CD8-positive, alpha-beta memory T cell (primary cell): ENCODE measurements at places on chromosomes 1 and 21. TPM values are rescaled to one million over a fixed set of nuclear protein-coding genes. Genes with fewer than 3 reads are reported as not detected.
A peak's percentile ranks its signal among the peaks of the same experiment; 100 is the strongest.

The PFKFB2 gene
- 3.0 TPM for total RNA-seq

DNA sequence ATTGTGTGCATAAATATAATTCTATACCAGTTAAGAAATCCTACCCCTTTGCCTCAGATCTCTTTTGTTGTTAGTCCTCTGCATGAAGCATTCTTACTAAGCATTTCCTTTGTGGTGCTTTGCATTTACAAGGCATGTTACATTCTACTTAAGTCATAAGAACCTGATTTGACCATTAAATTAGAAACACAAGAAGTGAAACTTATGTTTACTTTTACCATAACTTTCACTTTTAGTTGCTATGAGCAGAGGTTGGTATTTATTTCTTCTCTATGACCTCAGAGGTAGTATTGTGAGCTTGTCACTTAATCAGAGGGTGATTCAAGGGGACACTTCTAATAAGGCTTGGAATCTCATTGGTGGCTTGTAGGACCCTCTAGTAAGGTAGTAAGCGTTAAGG is 9.0 kb downstream of the FAM20B start:
- H3K36me3 ChIP-seq, result no peaks in the 10 kb centered on the region
- no peaks in the 10 kb centered on the region for H3K27me3 ChIP-seq
- H3K4me3 ChIP-seq, result no peak overlapping the region
- no peak overlapping the region for H3K27ac ChIP-seq
- DNase-seq, result no peak

The SHISAL2A gene
- 15.7 TPM for total RNA-seq

The LCE6A gene
- total RNA-seq, result not detected

- H3K4me3 ChIP-seq, result peak overlapping the region; percentile 78
- H3K27ac ChIP-seq, result peak overlapping the region; percentile 87
- peak; percentile 45 for DNase-seq
- peaks cover 75% of the 10 kb centered on the region for H3K4me1 ChIP-seq
Measured at GRCh38 chr1:36160949-36161485, 5.1 kb downstream of the MAP7D1 start.

- H3K27ac ChIP-seq, result no peak overlapping the region
- no peaks in the 10 kb centered on the region for H3K36me3 ChIP-seq
- no peak overlapping the region for H3K4me3 ChIP-seq
- H3K27me3 ChIP-seq, result no peaks in the 10 kb centered on the region
Measured at GRCh38 chr1:70112838-70113237, 92.5 kb downstream of the LRRC40 start.

DNA sequence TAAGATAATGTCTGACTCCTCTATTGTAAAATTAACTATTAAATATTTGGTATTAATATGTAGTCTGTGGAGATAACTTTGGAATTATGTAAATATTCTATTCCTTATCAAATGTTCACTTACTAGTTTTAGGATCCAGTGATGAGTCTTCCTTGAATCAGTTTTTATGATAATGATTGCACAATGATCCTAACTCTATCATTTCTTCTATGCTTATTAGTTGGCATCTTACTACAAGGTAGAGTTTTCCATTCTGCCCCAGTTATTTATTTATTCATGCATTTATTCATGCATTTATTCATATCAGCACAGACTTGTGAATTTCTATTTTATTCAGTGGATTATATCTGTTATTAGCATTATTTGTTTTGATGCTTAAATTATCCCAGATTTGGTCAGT is 7.4 kb upstream of the MGST3 start:
- no peaks in the 10 kb centered on the region for H3K4me1 ChIP-seq
- H3K27me3 ChIP-seq, result no peaks in the 10 kb centered on the region
- H3K36me3 ChIP-seq, result no peaks in the 10 kb centered on the region
- no peak for DNase-seq
- no peak overlapping the region for H3K27ac ChIP-seq

GRCh38 chr1:207064561-207064960 is 11.5 kb downstream of the PFKFB2 start:
- no peak for DNase-seq
- H3K27me3 ChIP-seq, result no peaks in the 10 kb centered on the region
- H3K27ac ChIP-seq, result no peak overlapping the region
- no peak overlapping the region for H3K4me3 ChIP-seq

DNA sequence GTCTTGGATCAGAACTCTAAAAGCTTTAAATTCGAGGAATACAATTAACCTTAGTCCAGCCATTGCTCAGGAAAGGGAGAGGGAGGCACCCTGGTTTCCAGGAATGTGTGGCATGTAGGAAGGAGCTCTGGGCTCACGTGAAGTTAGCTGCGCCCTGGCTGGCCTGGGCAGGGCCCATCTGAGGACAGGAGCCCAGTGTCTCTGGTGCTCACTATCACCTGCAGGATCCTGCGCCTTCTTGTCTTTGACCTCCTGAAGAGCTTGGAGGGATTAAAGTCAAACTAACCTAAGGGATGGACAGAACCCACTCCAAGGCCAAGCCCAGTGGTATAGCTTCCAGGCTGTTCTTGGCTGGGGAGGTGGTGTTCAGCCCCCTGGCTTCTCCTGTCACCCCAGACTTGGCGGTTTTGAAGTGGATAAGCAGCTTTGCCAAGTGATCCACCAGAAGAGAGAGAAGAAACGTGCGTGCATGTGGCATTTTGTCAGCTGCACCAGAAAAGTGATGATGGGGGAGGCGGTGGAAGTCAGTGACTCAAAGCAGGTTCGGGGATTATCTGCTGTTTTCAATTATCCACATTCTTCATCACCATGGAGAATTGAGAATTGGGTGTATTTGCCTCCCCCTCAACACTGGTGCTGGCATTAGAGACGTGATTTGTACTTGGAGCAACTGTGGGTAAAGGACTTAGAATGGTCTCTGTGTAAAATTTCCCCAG is 11.9 kb upstream of the KCNN3 start:
- no peaks in the 10 kb centered on the region for H3K4me1 ChIP-seq
- no peak for DNase-seq
- H3K4me3 ChIP-seq, result no peak overlapping the region
- no peaks in the 10 kb centered on the region for H3K27me3 ChIP-seq
- H3K27ac ChIP-seq, result no peak overlapping the region

The DNASE2B gene
- total RNA-seq, result not detected

GRCh38 chr21:29187944-29188343 is 57.5 kb downstream of the MAP3K7CL start:
- no peak overlapping the region for H3K4me3 ChIP-seq
- no peak for DNase-seq
- no peaks in the 10 kb centered on the region for H3K36me3 ChIP-seq

- H3K4me1 ChIP-seq, result no peaks in the 10 kb centered on the region
- no peaks in the 10 kb centered on the region for H3K27me3 ChIP-seq
- DNase-seq, result no peak
- H3K27ac ChIP-seq, result no peak overlapping the region
- no peaks in the 10 kb centered on the region for H3K36me3 ChIP-seq
- no peak overlapping the region for H3K4me3 ChIP-seq
Measured at GRCh38 chr1:76951153-76951552, 83.9 kb downstream of the ST6GALNAC5 start.

The IL19 gene
- total RNA-seq, result not detected

- no peaks in the 10 kb centered on the region for H3K27me3 ChIP-seq
- H3K4me1 ChIP-seq, result no peaks in the 10 kb centered on the region
Measured at GRCh38 chr21:27505516-27505915, 538.6 kb upstream of the ADAMTS5 start.

DNA sequence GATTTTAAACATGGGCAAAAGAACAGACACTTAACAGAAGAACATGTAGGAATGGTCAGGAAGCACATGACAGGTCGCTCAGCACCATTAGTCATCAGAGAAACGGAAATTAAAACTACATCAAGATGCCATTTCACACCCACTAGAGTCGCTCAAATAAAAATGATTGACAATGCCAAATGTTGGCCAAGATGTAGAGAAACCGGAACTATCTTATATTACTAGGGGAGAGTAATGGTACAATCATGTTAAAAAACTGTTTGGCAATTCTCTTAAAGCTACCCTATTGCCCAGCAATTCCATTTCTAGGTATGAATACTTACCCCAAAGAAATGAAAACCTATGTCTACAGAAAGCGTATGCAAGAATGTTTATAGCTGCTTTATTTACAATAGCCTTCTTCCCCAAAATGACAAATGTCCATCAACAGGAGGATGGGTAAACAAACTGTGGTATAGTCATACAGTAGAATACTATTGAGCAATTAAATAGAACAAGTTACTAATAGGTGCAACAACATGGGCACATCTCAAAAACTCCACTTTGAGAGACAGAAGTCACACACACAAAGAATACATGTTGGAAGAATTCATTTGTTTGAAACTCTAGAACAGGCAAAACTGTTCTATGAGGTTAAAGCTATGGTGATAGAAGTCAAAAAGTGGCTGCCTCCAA is 92.8 kb downstream of the ETS2 start:
- H3K36me3 ChIP-seq, result no peaks in the 10 kb centered on the region
- H3K27me3 ChIP-seq, result no peaks in the 10 kb centered on the region
- H3K4me1 ChIP-seq, result no peaks in the 10 kb centered on the region
- no peak for DNase-seq
- H3K4me3 ChIP-seq, result no peak overlapping the region

DNA sequence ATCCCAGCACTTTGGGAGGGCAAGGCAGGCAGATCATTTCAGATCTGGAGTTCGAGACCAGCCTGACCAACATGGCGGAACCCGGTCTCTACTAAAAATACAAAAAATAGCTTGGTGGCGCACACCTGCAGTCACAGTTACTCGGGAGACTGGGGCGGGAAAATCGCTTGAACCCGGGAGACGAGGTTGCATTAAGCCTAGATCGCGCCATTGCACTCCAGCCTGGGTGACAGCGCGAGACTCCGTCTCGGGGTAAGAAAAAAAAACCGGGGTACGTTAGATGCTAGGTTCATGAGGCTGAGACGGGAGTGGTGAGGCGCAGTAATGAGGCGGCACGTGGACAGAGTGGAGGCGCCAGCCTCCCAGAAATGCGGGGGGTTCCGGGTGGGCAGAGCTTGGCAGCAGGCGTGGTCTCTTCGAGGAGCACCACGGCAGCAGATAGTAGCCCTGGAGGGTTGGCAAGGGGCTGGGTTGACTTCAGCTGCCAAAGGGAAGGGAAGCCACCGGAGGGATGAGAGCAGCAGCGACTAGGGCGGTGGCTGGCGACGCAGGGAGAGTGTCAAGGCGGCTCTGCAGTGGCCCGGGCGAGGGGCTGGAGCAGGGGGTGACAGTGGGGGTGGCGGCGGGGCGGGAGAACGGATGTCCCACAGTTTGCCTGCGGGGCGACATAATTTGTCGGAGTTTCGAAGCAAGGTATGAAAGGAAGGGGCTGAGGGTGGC is 832 bp downstream of the MRPL20 start:
- peaks cover 41% of the 10 kb centered on the region for H3K4me1 ChIP-seq
- H3K36me3 ChIP-seq, result peaks cover 38% of the 10 kb centered on the region
- H3K27me3 ChIP-seq, result no peaks in the 10 kb centered on the region
- H3K4me3 ChIP-seq, result peak overlapping the region; percentile 94

The EFNA3 gene
- 1.4 TPM for total RNA-seq

DNA sequence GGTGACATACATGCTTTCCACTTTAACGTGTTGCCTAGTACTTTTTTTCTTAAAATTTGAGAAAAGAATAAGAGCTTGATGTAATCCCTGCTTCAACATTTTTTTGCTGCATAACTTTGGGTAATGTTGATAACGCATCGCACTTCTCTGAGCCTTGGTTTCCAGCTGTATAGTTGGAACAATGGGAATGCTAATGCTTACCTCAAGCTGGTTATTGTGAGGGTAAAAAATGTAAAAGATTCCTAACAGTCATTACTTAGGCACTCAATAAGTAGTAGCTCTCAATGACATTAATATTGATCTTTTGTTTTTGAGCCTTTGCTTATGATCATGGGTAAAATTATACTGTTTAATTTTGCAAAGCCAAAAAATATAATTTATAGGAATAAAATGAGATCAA is 683.3 kb upstream of the CXADR start:
- H3K27me3 ChIP-seq, result no peaks in the 10 kb centered on the region
- no peaks in the 10 kb centered on the region for H3K4me1 ChIP-seq

DNA sequence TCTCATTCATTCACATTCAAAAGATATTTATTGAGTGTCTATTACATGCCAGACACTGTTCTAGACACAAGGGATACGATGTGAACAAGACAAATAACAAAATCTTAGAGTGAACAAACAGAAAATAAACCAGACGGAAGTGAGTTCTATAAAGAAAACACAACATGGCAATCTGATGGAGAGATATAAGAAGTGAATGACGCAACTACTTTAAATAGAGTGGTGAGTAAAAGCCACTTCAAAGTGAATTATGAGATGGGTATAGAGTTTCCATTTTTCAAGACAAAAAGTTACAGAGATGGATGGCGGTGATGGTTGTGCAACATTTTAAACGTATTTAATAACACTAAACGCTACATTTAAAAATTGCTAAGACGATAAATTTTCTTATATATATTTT is 75.4 kb downstream of the CEP170 start:
- no peaks in the 10 kb centered on the region for H3K4me1 ChIP-seq
- H3K27ac ChIP-seq, result no peak overlapping the region
- H3K36me3 ChIP-seq, result no peaks in the 10 kb centered on the region
- no peak overlapping the region for H3K4me3 ChIP-seq

GRCh38 chr1:21770201-21770600 is 12.7 kb downstream of the USP48 start:
- no peak for DNase-seq
- H3K27ac ChIP-seq, result no peak overlapping the region
- H3K4me3 ChIP-seq, result no peak overlapping the region
- no peaks in the 10 kb centered on the region for H3K27me3 ChIP-seq
- H3K36me3 ChIP-seq, result no peaks in the 10 kb centered on the region
- H3K4me1 ChIP-seq, result peaks cover 25% of the 10 kb centered on the region

The CFAP45 gene
- total RNA-seq, result 0.75 TPM

- no peaks in the 10 kb centered on the region for H3K36me3 ChIP-seq
- no peak for DNase-seq
- peak overlapping the region; percentile 88 for H3K27ac ChIP-seq
- H3K4me1 ChIP-seq, result peaks cover 47% of the 10 kb centered on the region
- no peaks in the 10 kb centered on the region for H3K27me3 ChIP-seq
Measured at GRCh38 chr1:156122086-156122485, 7.6 kb downstream of the LMNA start.

The OR2L3 gene
- total RNA-seq, result not detected

The SGIP1 gene
- total RNA-seq, result not detected

GRCh38 chr1:22745669-22746585 is 35.3 kb downstream of the EPHB2 start:
- H3K4me3 ChIP-seq, result no peak overlapping the region
- DNase-seq, result no peak
- H3K27ac ChIP-seq, result no peak overlapping the region
- no peaks in the 10 kb centered on the region for H3K27me3 ChIP-seq
- no peaks in the 10 kb centered on the region for H3K36me3 ChIP-seq

The S100A9 gene
- 2.3 TPM for total RNA-seq

The LRRC38 gene
- not detected for total RNA-seq

The PSRC1 gene
- 5.4 TPM for total RNA-seq

DNA sequence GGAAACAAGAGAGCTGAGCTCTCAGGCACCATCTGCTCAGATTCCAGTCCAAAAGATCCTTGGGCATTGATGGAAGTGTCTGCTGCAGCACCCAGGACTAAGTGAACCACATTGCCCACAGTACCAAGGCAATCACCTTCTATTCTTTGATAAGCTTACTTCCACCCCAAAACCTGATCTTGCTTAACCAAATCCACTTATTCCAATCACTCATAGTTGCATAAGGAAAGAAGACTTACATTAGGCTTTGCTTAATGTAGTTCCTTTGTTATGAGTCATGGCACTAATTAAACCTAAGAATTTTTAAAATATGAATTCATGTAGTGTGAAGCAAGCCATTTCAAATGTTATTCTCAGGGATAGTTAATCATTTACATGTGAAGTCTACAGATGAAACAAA is 84.5 kb downstream of the UCHL5 start:
- no peaks in the 10 kb centered on the region for H3K27me3 ChIP-seq
- H3K36me3 ChIP-seq, result no peaks in the 10 kb centered on the region
